ENCODE measurements at places on chromosomes 4 and X.

GRCh38 chr4:58962424-58962823 lies 1852.2 kb upstream of the IGFBP7 start:
- H3K36me3 ChIP-seq: no peaks in the 10 kb centered on the region
- no peak overlapping the region for H3K4me3 ChIP-seq
- H3K4me1 ChIP-seq: peaks cover under 1% of the 10 kb centered on the region

DNA sequence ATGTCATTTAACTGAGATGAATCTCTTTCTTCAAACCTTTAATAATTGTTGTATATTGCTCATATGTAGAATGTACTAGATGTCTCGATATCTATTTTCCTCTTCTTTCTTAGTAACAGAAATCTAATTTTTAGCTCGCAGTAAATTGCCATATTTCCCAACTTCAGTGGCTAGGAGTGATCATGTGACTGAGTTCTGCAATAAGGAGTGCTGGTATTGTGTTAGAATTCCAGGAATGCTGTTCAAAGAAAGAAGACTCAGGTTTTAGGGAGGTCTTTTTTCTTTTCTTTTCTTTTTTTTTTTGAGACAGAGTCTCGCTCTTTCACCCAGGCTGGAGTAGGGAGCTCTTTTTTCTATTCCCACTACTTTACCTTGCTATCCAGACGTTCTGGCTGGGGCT lies 81.7 kb downstream of the SLC10A7 start:
- H3K27ac ChIP-seq: no peak overlapping the region
- H3K4me3 ChIP-seq: no peak overlapping the region
- H3K36me3 ChIP-seq: peaks cover 1% of the 10 kb centered on the region
- no peak for DNase-seq
- H3K27me3 ChIP-seq: no peaks in the 10 kb centered on the region

DNA sequence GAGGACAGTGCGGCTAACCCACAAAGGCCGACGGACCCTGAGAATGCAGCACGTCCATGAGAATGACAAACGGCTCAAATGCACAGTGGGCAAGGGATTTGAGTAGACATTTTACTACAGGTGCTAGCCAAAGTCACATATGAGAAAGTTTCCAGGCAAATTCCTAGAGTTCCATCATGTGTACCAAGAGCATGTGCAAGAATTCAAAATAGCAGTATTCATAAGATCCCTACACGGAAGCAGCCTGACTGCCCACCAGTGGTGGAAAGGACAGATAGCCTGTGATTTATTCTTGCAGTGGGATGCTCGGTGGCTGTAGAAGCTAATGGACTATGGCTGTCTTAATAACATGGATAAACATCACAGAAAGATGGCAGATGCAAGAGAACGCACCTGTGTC lies 68.0 kb downstream of the RGS12 start:
- H3K36me3 ChIP-seq: peaks cover 19% of the 10 kb centered on the region
- H3K27ac ChIP-seq: no peak overlapping the region
- H3K4me3 ChIP-seq: no peak overlapping the region
- no peaks in the 10 kb centered on the region for H3K27me3 ChIP-seq

GRCh38 chr4:24932515-24933225 lies 19.8 kb upstream of the CCDC149 start:
- no peak overlapping the region for H3K27ac ChIP-seq
- H3K4me1 ChIP-seq: no peaks in the 10 kb centered on the region
- H3K4me3 ChIP-seq: no peak overlapping the region
- no peaks in the 10 kb centered on the region for H3K36me3 ChIP-seq
- no peak for DNase-seq

GRCh38 chr4:106201373-106201772 lies 114.6 kb downstream of the TBCK start:
- DNase-seq: no peak
- H3K27me3 ChIP-seq: no peaks in the 10 kb centered on the region
- H3K4me3 ChIP-seq: no peak overlapping the region
- H3K4me1 ChIP-seq: no peaks in the 10 kb centered on the region
- no peaks in the 10 kb centered on the region for H3K36me3 ChIP-seq

DNA sequence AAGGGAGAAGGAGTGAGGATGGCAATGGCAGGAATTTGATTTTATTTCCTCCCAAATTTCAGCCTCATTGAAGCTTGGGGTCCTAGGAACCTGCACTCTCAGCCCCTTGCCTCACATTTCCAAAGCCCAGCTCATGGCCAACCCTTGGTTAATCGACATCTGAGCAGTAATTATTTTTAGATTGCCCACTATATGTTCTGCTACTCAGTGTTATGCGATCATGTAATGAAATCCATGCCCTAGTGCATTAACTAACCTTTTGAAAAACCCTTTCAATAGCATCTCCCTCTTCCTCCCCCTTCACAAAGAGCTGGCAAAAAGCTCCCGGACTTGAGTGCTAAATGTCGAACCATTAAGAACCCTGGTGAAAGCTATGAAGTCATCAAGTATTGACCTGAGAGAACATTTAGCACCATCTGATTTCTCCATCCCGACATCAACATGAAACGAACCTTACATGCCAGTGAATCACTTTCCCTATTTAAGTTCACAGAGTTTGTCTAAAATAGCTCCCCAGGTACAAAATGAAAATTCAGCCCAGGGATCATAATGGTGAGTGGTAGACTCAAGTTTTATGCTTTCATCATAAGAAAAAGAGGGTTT lies 59.2 kb upstream of the RPS6KA3 start:
- H3K27ac ChIP-seq: no peak overlapping the region
- no peaks in the 10 kb centered on the region for H3K36me3 ChIP-seq
- no peaks in the 10 kb centered on the region for H3K27me3 ChIP-seq
- no peak overlapping the region for H3K4me3 ChIP-seq

DNA sequence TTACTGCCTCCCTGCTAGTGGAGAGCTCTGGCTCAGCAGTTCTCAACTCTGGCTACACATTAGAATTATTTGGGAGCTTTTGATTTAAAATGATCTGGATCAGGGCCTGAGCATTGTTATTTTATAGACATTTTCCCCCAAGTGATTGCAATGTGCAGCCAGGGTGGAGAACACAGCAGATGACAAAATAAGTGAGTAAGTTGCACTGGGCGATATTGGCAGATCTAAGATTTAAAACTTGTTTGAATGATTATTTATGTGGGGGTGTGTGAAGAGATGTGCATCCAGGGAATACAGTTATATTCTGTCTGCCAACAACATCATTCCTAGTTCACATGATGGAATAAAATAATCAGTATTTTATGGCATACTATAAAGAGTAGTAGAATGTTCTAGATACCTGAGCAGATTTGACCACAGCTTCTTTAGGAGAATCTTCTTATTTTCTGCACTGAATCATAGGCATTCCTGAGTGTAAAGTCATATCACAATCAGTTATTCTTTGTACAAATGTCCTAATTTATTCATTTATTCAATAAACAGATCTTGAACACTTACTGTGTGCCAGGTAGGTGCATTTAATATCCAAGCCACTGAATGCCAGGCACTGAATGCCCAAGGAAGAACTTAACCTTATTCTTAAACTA lies 123.9 kb downstream of the UCHL1 start:
- peaks cover 12% of the 10 kb centered on the region for H3K36me3 ChIP-seq
- H3K27ac ChIP-seq: no peak overlapping the region
- H3K4me1 ChIP-seq: peaks cover 32% of the 10 kb centered on the region
- DNase-seq: no peak
- H3K27me3 ChIP-seq: no peaks in the 10 kb centered on the region
- no peak overlapping the region for H3K4me3 ChIP-seq

DNA sequence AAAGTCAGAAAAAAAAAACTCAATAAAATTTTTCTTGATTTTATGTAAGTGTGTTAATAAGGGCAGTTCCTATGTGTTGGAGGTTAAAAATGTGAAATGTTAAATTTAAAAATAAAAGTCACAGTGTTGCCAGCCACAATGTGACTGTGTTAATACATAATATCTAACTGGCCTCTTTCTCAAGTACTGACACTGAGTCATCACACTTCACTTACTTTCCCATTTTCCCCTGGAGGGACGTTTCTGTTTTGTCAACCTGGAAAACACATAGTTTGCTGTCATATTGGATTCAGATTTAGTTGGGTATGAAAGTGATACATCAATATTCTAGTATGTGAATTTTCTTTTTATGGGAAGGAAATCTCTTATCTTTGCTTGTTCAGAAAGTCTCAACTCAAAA lies 46.4 kb downstream of the ARHGEF38 start:
- DNase-seq: no peak
- H3K27me3 ChIP-seq: peaks cover 2% of the 10 kb centered on the region
- no peak overlapping the region for H3K4me3 ChIP-seq
- no peak overlapping the region for H3K27ac ChIP-seq
- H3K4me1 ChIP-seq: peaks cover 22% of the 10 kb centered on the region
- no peaks in the 10 kb centered on the region for H3K36me3 ChIP-seq

DNA sequence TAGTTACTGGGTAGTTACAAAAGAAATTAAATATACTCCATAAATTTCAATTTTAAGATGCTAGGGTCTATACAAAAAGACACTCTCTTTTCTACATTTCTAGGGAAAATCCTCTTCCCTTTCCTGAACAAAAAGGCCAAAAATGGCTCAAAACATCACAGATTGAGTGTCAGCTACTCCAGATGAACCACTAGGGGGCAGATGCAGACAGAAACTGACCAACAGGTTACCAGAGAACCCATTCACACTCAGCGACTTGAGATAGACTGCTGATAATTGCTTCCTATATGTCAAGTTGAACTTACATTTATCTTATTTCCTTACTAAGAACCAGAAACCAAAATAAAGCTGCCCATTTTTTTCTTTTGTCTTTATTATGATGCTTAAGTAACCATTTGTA lies 83.4 kb upstream of the MID1IP1 start:
- no peak overlapping the region for H3K27ac ChIP-seq
- no peaks in the 10 kb centered on the region for H3K27me3 ChIP-seq
- H3K4me1 ChIP-seq: no peaks in the 10 kb centered on the region

GRCh38 chr4:154503598-154503997 lies 12.0 kb upstream of the DCHS2 start:
- no peaks in the 10 kb centered on the region for H3K36me3 ChIP-seq
- H3K4me1 ChIP-seq: peaks cover 28% of the 10 kb centered on the region
- peaks cover 26% of the 10 kb centered on the region for H3K27me3 ChIP-seq
- no peak overlapping the region for H3K27ac ChIP-seq

DNA sequence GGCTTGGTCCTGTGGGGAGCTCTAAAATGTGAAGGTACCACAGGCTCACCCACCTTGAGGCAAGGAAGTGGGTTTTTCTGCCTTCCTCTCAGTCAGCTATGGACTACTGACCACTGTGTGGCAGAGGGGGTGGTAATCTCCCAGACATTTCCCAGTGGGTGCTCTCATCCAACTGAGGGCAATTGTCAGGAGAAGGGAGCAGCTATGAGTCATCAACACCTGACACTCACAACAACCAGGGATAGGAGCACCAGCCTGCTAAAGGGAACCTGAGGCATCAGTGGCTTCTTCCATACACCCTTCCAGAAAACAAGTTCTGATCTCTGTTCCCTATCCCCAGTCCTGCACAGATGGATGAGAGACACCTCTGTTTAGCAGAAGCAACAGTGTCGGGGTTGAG lies 468.8 kb downstream of the BCOR start:
- H3K36me3 ChIP-seq: no peaks in the 10 kb centered on the region
- DNase-seq: no peak
- no peak overlapping the region for H3K27ac ChIP-seq
- H3K4me1 ChIP-seq: peaks cover 2% of the 10 kb centered on the region

DNA sequence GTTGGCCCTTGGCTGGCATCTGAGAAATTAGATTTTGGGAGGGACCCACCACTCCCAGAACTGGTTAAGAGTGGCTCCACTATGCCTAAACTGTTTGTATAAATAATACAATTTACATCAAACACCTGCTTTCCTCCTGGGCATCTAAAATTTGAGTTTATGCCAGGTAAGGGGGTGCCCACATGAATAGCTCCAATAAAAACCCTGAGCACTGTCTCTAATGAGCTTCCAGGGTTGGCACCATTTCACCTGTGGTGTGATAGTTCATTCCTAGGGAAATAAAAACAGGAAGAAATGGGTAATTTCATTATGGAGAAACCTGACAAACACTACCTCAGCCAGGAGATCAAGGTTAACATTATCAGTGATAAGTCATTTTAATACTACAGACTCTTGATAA lies 119.7 kb downstream of the FRYL start:
- no peak overlapping the region for H3K27ac ChIP-seq
- no peak for DNase-seq
- H3K4me1 ChIP-seq: no peaks in the 10 kb centered on the region
- peaks cover 14% of the 10 kb centered on the region for H3K36me3 ChIP-seq
- H3K27me3 ChIP-seq: no peaks in the 10 kb centered on the region

GRCh38 chr4:162659716-162660115 lies 495.9 kb upstream of the FSTL5 start:
- H3K27ac ChIP-seq: no peak overlapping the region
- no peaks in the 10 kb centered on the region for H3K36me3 ChIP-seq
- no peak overlapping the region for H3K4me3 ChIP-seq
- no peaks in the 10 kb centered on the region for H3K27me3 ChIP-seq

DNA sequence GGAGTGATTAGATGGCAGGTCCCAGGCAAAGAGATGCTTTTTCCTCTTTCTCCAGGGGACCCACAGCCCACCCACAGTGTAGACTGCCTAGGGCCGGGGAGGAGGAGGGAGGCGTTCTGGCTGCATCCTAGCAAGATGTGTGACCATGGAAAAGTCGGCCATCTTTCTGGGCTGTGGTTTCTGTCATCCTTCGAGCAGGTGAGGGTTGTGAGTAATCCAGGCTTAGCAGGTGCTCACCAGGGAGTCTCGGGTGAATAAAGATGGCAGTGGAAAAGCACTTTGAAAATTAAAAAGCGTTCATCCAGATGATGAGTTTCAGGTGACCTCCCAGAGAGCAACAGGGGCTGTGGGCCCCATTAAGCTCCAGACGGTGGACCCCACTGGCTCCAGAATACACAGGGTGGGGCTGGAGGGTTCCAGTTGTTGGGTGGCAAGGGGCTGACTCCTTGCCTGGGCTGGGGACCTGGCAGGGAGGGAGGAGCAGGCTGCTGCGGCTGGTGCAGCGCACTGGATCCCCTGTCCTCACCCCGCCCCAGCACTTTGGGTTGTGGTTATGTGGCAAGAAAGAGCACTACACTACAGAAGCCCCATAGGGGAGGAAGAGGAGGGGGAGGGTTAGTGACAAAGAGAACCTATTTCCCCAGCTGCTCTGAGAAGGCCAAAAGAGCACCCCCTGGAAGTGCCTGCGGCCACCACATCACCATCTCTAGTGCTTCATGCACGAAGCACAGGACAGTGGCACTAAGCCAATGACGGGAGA lies 23.7 kb downstream of the ELF4 start:
- peaks cover 28% of the 10 kb centered on the region for H3K4me1 ChIP-seq
- peaks cover 6% of the 10 kb centered on the region for H3K36me3 ChIP-seq
- DNase-seq: no peak
- H3K27ac ChIP-seq: no peak overlapping the region
- H3K4me3 ChIP-seq: no peak overlapping the region

DNA sequence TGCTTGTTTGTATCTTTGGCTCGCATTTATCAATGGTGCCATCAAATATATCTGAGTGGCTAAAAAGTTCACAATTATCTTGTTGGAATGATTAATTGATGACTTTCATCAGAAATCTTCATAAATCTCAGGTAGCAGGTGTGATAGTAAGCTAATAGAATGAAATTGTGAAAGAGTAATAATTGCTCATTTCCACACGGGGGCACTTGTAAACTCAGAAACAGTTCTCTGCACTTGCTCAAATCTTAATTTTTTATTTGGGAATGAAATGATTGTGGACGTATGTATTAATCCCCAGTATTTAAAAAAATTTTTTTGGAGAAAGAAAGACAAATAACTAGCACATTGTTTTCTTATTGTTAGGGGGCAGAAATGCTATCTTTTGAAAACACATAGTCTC lies 132.8 kb downstream of the DTHD1 start:
- H3K27me3 ChIP-seq: peaks cover 37% of the 10 kb centered on the region
- H3K27ac ChIP-seq: no peak overlapping the region
- no peak overlapping the region for H3K4me3 ChIP-seq
- no peak for DNase-seq

- peak overlapping the region; percentile 69 for H3K27ac ChIP-seq
- peaks cover 63% of the 10 kb centered on the region for H3K4me1 ChIP-seq
- H3K4me3 ChIP-seq: no peak overlapping the region
- no peaks in the 10 kb centered on the region for H3K27me3 ChIP-seq
- no peaks in the 10 kb centered on the region for H3K36me3 ChIP-seq
These were observed 96.3 kb downstream of the ANK2 start for GRCh38 chr4:113145519-113146291.

All from mesothelial cell of epicardium (in vitro differentiated cells).